Astrocyte (in vitro differentiated cells and primary cell): ENCODE measurements at places on chromosomes 12 and 14.

GRCh38 chr14:24093207-24093900 lies 757 bp upstream of the PCK2 start:
- no peak for DNase-seq

DNA sequence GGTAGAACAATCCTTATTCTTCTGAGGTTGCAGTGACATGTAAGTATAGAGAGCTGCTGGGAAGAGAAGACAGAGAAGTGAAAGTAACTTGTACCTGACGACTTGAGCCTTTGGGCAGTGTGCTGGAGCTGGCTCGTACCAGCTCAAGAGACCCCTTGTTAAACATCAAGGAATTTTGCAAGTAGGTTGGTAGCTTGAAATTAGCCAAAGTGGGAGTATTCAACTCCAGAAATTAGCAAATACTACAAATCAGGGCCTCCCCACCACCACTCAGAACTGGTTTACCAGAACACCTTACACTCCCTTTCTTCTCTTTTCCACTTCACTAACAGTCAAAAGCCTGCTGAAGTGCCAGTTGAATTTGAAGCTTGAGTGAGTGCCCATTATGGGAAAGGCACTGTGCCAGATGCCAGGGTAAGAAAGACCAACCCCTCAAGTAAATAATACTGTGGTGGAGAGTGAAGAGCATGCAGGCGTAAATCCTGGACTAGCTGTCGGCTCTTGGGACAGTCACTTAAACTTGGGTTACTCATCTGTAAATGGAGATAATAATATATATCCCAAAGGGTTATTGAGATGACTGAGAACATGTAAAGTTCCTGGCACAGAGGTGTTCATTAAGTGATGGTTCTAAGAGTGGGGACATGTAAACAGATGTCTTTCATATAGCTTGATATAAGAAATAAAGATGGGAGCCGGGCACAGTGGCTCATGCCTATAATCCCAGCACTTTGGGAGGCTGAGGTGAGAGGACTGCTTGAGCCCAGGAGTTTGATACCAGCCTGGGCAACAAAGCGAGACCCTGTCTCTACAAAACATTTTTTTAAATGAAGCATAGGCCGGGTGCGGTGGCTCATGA lies 27.0 kb upstream of the EID3 start:
- DNase-seq, result no peak

DNA sequence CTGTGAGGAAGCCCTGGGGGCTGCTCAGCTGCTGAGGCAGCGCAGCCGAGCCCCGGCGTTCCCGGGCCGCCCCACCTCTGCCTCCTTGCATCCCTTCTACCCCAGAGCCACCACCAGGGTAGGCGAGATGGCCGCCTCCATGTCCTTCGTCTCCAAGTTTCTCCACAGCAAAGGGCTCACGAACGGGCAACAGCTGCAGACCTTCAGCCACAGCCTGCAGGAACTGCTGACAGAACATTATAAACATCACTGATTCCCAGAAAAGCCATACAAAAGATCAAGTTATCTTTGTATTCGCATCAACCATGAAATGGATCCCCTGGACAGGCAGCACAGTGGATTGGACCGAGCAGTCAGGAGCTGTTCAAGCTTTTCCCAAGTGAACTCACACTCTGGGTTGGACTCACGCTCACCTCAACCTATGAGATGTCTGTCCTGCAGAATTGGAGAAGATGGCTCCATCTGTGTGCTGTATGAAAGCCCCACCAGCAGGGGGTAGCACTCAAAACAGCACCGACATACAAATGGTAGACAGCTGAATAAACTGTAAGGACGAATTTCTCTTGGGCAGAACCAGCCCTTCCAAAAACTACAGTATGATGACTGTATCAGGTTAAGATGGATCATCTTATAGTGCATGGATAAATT lies 19.4 kb upstream of the A2M start:
- DNase-seq, result no peak

DNA sequence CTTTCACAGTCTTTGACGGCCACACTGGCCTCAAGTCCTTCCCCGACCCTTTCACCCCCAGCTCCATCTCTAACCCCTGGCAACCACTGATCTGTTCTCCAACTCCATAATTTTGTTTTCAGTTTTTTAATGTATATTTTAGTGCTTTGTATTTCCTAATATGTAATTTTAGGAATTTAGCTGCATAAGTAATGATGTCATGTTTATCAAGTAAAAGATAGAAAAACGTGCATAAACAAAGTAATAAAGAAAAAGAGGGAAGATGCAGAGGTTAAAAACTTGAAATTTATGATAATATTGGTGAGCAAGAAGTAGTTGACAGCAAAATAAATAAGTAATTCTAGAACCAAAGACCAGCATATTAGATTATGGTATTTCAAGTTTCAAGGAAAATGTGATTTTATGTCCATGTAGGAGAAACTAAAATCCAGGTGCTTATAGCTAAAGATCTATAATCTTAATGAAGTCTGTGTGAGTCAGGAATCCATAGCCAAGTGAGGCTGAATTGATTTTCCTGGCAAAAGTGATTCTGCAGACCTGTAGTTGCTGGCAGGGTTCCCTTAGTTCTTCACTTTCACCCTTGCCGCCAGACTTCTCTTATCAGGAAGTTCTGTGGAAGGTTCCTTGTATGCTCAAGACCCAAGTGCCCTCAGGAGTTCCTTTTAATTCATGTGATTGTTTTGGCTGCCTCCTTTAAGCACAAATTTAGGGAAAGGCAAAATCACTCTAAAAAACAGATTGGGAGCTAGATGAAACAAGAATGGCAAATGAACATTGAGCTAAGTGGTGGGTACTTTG lies 24.4 kb downstream of the FBXW8 start:
- no peak for DNase-seq

- DNase-seq, result no peak
Measured at GRCh38 chr12:113305281-113305856, 29.5 kb downstream of the SLC8B1 start.

DNA sequence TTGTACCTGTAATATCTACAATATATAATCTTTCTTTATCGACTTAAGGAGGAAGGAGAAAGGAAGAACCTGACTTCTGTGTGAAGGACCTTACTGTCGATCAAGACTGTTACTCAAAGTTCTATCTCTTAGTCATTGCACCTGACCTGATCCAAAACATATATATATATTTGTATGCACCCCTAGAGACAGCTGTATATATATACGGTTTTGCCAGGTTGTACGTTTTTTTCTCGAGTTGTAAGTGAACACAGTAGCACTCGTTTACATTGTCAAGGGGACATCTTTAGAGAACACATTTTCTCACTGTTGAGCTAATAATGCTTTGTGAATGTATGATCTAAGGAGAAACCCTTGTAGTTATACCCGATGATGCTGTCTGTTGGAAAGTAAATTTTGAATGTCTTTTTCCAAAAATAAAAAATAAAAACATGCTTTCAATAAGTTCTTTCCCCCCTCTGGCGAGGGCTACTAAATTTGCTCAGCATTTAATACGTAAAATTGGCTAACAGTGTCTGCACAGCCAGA lies 536 bp upstream of the SLC35E3 start:
- no peak for DNase-seq

DNA sequence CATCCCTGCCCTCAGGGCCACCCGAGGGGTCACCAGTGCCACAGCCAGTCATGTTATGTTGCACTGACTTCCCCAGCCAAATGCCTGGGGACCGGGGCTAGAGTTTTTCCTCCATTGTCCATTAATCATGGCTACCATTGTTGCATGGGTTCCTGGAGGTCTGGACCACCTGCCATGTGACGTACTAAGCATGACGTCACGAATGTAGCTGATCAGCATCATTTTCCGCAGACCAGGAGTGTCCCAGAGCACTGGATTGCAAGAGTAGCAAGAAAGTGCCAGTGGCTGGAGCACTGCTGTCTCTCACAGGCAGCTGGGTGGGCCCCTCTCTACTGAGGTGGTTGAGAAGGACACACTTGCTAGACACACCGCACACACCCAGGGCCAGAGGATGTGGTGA lies 6.9 kb upstream of the C14orf180 start:
- no peak for DNase-seq
